Activated CD4-positive, alpha-beta memory T cell treated with anti-CD3 and anti-CD28 coated beads, Interleukin-2, amount 10 ng/mL, durations not matched to agents 7 days and 5 days (primary cell): ENCODE measurements at places on chromosomes 2 and 18. TPM values are rescaled to one million over a fixed set of nuclear protein-coding genes. Genes with fewer than 3 reads are reported as not detected.

The RAB6D gene
- total RNA-seq: 0.18 TPM

The FEV gene
- not detected for total RNA-seq

The ARHGEF4 gene
- total RNA-seq: 0.25 TPM

The GALNT3 gene
- 28.0 TPM for total RNA-seq

The SULT1C2 gene
- not detected for total RNA-seq

The HOXD1 gene
- total RNA-seq: not detected

The CD28 gene
- 194 TPM for total RNA-seq

The IRS1 gene
- 7.2 TPM for total RNA-seq

The POU3F3 gene
- not detected for total RNA-seq

The SPEG gene
- 1.1 TPM for total RNA-seq

The RGPD3 gene
- total RNA-seq: 0.05 TPM

The SULT1C4 gene
- total RNA-seq: not detected

The PRPF40A gene
- 113 TPM for total RNA-seq

The SERPINB13 gene
- not detected for total RNA-seq

The NXPH2 gene
- total RNA-seq: not detected

The ST8SIA3 gene
- not detected for total RNA-seq

The STPG4 gene
- total RNA-seq: 0.13 TPM

- no peak for DNase-seq
These were observed 14.0 kb downstream of the NABP1 start for GRCh38 chr2:191691898-191692297.

DNA sequence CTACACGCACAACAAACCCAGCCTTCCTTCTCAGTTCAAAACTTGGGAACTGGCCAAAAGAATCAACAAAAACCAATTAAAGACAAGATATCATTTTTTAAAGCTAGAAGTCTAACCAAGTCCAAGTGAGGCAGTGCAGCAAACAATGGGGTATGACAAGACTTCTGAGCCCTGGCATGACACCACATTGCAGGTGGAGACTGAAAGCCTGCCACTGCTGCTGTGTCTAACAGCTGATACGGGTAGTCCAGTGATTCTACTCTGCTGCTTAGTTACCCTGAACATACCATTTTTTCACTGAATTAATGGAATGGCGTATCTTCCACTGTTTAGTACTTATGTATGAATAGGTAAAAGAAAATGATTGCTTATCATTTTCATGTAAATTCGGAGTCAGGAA is 47.4 kb upstream of the KIDINS220 start:
- no peak for DNase-seq

DNA sequence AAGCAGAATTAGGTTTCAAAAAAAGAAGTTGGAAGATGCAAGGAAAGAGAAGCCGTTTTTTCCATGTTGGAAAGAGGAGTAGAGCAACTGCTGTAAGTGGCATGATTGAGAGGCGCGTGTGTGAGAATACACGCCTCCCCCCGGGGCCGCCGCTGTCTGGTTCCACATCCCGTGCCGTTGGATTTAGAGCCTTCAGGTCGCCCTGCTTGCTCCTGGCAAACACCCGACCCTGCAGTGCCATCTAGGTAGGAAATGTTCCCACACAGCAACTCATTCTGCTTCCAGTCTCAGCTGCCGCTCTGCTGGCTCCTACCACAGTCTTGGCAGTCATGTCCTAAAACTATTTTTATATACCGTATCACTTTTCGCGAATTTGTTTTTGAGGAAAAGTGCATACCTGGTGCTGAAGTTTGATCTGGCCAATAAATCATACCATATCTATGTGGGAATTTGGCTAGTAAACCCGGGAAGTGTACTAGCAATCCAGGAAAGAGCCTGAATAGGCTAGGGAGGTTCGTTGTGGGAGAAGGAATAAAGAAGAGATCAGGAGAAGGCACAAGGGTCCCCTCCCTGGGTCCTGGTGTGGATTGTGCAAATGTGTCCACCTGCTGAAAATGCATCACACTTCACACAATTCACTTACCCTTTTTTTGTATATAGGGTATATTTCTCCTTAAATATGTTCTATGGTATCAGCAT is 372.7 kb downstream of the FBXO15 start:
- no peak for DNase-seq

- DNase-seq: no peak
These were observed 37.9 kb upstream of the PPP1CB start for GRCh38 chr2:28713577-28714298.

DNA sequence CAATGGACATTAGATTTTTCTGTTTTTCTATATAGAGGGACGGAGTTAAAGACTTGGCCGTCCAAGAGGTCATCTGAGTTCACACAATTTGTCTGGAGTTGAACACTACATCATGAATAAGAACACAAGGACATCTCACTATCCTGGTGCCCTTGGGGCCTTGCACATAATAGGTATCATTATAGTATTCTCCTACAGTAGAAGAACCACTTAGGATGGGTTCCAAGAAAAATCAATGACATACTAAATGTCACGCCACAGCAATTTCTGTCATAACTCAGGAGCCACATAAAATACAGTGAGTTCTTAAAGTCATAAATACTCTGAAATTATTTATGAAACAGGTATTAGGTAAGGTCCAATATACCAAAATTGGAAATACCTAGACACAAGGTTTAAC is 154.4 kb downstream of the NCKAP5 start:
- no peak for DNase-seq

GRCh38 chr18:72878143-72878542 is 10.4 kb upstream of the NETO1 start:
- no peak for DNase-seq

- no peak for DNase-seq
These were observed 14.9 kb downstream of the TYW5 start for GRCh38 chr2:199940373-199940772.

DNA sequence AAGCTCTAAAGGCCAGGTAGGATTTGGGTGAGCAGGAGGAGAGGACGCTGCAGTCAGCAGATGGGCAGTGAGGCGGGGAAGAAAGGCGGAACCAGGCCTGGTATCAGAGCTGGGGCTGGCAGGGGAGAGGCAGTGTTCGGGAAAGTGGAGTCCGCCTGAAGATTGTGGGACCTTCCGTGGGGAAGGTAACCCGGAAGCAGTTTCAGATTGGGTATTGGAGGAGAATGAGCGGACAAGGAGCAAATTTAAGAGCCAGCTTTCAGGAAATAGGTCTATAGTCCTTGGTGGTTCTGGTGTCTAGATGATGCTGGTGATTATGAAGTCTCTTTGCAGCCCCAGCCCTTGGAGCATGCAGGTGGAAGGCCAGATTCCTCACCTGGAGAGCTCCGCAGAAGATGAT is 51.0 kb downstream of the TCF7L1 start:
- DNase-seq: no peak

GRCh38 chr2:133500917-133501316 is 67.3 kb downstream of the NCKAP5 start:
- no peak for DNase-seq

- DNase-seq: no peak
These were observed 40.0 kb upstream of the ITSN2 start for GRCh38 chr2:24400207-24400907.

- DNase-seq: no peak
These were observed 49.2 kb downstream of the OXER1 start for GRCh38 chr2:42714686-42715085.

GRCh38 chr2:113138428-113139322 is 11.3 kb downstream of the IL1RN start:
- DNase-seq: peak; percentile 52

DNA sequence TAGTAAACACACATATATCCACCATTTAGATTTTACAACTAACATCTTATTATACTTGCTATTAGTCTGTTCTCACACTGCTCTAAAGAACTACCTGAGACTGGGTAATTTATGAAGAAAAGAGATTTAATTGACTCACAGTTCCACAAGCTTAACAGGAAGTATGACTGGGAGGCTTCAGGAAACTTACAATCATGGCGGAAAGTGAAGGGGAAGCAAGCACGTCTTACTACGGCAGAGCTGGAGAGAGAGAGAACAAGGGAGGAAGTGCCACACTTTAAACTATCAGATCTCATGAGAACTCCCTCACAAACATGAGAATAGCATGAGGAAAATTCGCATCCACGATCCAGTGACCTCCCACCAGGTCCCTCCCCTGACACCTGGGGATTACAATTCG is 240.7 kb downstream of the CAMKMT start:
- no peak for DNase-seq

GRCh38 chr2:42977270-42978174 is 185.1 kb upstream of the HAAO start:
- DNase-seq: no peak
